ENCODE measurements at places on chromosomes 12 and 14.

GRCh38 chr14:98103705-98104104 lies 1168.3 kb downstream of the BCL11B start:
- no peak for DNase-seq

GRCh38 chr14:52077256-52077979 lies 8.6 kb upstream of the NID2 start:
- DNase-seq, result no peak

GRCh38 chr12:107094183-107094448 lies 767 bp upstream of the CRY1 start:
- no peak for DNase-seq

DNA sequence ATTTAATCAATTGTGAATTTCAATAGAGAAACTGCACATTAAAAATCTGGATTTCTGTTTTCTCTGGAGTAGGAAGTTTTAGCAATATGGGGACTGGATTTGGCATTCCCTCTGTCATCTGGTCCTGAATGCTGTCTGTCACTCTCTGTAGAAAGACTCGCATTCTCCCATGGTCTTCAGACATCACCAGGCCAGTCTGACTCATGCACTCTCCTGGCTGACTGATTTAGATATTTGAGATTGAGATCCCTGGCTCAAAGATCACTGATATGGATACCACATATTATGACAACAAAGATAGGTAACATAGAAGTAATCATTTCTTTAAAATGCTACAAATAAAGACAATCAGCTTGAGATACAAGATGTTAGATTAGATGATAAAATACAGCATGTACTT lies 524.5 kb downstream of the GALC start:
- no peak for DNase-seq

DNA sequence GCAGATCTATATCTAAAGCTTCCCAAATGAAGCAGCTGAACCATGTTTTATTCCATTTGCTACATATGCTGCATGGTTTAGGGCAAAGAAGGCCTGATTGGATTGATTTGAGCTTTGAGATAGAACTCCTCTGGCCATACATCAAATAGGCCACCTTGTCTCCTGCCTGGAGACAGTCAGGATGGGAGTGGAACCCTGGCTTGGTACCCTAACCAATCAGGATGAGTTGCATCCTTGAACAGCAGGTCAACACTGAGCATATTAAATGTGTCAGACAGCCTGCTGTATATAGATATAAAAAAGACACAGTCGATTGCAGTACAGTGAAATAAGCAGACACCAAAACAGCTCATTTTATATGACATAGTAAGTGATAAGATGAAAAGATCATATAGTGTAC lies 291.7 kb downstream of the NUAK1 start:
- DNase-seq, result no peak

DNA sequence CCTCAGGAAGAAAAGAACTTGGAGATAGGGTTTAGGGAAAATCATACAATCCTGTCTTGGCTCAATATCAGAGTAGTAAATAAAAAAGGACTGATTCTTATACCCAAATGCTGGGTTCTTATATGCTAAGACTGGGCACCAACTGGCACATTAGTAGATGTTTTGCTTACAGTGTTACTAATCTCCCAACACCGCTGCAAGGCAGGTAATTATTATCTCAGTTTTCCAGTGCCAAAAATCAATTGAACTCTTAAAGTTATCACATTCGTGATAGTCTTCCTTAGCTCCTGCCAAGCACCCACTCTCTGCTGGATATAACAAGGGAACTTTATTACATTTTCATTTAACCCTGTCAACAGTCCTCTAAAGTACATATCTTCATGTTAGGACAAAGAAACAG lies 25.0 kb upstream of the HIGD1C start:
- DNase-seq, result no peak

- DNase-seq, result no peak
Measured at GRCh38 chr12:132446633-132447326, 43.2 kb upstream of the FBRSL1 start.

- no peak for DNase-seq
Measured at GRCh38 chr14:90301668-90302090, 30.1 kb downstream of the NRDE2 start.

- no peak for DNase-seq
Measured at GRCh38 chr14:98754343-98755020, 517.5 kb downstream of the BCL11B start.

DNA sequence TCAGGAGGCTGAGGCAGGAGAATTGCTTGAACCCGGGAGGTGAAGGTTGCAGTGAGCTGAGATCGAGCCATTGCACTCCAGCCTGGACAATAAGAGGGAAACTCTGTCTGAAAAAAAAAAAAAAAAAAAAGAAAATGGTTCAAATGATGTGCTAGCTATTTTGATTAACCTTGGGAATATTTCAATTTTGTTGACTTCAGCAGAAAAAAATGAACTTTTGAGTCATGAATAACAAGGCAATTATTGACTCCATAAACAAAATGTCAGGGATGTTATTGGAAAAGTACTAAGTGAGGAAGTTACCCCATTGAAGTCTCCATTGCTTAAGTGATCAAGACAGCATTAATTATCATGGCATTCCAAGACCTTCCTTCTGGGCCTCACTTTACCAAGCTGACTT lies 10.6 kb upstream of the PKP2 start:
- no peak for DNase-seq

GRCh38 chr12:119713551-119714031 lies 45.7 kb downstream of the PRKAB1 start:
- DNase-seq, result no peak

DNA sequence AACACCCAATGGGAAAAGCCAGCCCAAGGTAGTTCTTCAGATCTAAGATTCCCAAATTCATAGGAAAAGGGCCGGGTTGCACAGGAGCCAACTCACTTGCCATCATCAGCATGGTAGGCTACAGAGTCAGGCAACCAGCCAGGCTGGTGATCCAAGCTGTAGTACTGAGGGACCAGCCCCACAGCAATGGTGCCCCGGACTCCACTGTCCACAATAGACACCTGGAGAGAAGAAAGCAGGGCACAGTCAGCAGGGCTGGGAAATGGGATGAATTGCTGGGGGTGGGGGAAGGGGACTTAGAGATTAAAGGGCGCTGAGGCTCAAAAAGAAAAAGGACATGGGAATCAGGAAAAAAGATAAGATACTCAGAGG lies 4.2 kb downstream of the SPRYD3 start:
- DNase-seq, result no peak

DNA sequence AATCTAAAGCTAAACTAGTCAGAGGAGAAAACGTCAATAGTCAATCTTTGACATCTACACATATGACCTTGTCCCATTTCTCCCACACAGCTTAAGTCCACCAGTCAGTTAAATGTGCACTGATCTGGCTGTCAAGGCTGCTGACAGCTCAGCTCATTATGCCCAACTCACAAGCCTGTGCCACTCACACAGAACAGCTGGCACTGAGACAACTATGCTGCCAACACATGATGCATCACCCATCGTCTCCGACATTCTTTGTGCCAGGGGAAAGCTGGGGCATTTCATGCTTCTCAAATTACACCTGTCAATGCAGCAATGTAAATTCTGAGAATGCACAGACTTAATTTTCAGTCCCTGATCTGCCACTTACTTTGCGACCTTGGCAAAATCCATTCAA lies 25.3 kb downstream of the GNS start:
- no peak for DNase-seq

DNA sequence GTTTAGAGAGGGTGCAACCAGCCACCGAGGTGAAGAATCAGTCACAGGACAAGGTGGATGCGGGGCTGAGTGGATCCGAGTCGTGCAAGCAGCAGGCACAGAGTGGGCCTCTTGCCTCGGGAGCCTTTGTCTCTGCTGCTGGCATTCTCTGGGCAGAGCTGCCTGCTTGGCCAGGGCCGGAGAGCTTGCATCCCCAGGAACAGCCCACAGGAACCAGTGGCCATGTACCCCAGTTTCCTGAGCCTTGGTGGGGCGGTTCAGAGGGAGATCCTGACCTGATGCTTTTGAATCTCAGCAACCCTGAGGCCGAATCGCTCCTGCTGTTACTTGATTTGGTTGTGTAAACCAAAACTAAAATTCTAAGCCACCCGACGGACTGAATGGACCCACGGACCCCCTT lies 50.1 kb upstream of the EIF5 start:
- DNase-seq, result no peak

DNA sequence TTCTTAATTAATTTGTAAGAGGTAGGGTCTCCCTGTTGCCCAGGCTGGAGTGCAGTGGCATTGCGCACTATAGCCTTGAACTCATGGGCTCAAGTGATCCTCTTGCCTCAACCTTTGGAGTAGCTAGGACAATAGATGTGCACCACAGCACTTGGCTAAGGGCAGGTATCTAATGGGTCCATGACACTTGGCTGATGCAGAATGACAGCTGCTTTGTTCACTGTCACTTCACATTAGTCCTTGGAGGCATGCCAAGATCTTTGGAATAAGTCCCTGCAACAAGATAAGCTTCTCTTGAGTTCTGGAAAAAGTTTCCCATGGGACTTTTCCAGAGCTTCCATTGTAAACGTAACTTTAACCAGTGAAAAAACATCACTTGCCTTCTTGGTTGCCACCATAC lies 23.4 kb downstream of the COQ6 start:
- DNase-seq, result no peak

- DNase-seq, result no peak
Measured at GRCh38 chr14:105884808-105885281, 358.5 kb downstream of the TMEM121 start.

DNA sequence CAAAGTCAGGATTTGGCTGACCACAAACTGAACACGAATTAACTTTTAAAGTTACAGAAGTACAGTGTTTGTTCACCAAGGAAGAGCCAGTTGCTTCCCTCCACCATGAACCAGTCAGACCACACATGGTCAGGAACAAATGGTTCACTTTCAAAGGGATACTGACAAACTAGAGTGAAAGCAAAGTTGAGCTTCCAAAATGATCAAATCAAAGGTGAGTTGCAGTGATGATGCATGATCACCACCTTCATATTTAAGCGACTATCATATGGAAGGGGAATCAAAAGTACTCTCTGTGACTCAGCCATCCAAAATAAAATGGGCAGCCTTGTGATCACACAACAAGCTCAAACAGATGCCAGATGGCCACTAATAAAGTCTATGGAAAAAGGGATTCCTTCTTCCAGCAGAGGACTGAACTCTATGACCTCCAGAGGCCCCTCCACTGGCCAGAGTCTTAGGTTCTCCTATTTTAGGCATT lies 13.1 kb downstream of the NT5DC3 start:
- DNase-seq, result no peak

All from D341Med (cell line).